Posterior cingulate gyrus (tissue), 11 donors: ENCODE measurements at places on chromosomes 4 and X.

- no peak for DNase-seq
Observed at GRCh38 chr4:3740256-3740655, 25.9 kb upstream of the ADRA2C start.

DNA sequence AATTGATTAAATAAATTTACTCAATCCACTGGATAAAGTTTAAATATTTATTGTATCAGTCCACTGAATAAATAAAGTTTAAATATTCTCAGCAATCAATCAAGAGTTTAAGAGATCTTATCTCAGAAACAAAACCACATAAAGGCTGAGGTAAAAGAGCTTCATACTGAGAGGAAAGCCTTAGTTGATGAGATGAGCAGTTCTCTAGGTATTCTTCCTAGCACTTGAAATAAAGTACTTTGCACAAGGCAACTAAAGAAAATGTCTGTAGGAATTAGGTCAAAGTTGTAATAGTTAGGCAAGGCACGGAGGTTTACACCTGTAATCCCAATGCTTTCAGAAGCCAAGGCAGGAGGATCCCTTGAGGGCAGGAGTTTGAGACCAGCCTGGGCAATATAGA, 63.5 kb downstream of the UCHL1 start:
- no peak for DNase-seq

GRCh38 chr4:116839826-116840225, 245.6 kb downstream of the TRAM1L1 start:
- DNase-seq = no peak

GRCh38 chrX:72053508-72053907, 78.2 kb downstream of the RTL5 start:
- DNase-seq = no peak
